ENCODE measurements at places on chromosomes 3 and 15.

GRCh38 chr3:11445883-11446282, 173.7 kb downstream of the ATG7 start:
- DNase-seq, result no peak

GRCh38 chr15:99181545-99181971, 67.8 kb downstream of the TTC23 start:
- no peak for DNase-seq

DNA sequence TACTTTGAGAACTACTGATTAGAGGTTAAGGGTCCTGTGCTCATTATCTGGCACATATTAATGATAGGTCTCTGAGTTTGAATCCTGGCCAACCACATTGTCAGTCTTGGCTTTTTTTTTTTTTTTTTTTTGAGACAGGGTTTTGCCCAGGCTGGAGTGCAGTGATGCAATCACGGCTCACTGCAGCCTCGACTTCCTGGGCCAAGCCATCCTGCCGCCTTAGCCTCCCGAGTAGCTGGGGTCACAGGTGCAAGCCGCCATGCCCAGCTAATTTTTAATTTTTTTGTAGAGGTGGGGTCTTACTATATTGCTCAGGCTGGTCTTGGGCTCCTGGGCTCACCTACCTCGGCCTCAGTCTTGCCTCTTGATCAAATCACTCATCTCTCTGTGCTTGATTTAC, 547 bp upstream of the PCCB start:
- no peak for DNase-seq

GRCh38 chr3:114669614-114670013, 375.8 kb downstream of the TIGIT start:
- no peak for DNase-seq

GRCh38 chr3:24608701-24609390, 114.2 kb upstream of the THRB start:
- no peak for DNase-seq

- DNase-seq, result no peak
Measured at GRCh38 chr15:46088486-46089445, 453.9 kb downstream of the SQOR start.

- no peak for DNase-seq
Measured at GRCh38 chr3:12267376-12268030, 21.4 kb upstream of the PPARG start.

DNA sequence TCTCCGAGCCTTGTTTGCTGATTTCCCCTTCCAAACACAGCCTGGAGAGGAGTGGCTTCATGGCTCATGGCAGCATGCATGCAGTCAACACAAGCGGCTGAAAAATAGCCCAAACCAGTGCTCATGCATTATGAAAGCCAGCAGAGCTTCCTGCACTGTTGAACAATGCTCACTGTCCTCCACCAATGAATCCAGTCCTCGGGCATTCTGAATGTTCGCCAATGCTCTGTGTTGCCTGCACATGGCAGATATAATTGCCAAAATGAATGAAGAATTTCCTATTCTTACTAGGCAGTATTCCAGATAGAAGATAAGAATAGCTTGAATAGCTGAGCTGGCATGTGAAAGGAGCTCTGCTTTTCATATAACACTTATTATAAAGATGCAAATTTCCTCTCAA, 252.7 kb downstream of the ROBO1 start:
- DNase-seq, result no peak

GRCh38 chr3:7469866-7470265, 609.0 kb downstream of the GRM7 start:
- no peak for DNase-seq

DNA sequence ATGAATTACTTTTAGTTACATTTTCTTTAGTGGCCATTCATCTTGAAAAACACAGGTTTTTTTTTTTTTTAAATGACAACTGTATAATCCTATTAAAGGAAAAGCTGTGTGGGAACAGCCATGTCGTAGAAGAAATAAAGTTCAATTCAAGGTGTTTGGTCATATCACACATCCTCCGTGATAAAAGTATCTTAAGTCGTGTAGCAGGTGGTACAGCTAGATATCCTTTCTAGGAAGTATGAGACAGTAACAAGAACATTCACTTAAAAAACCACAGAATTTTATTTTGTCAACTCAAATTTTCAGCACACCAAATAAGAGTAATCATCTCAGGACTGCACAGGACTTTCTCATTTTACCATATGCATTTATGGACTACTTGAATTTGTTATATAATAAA, 16.1 kb downstream of the ZDHHC23 start:
- no peak for DNase-seq

DNA sequence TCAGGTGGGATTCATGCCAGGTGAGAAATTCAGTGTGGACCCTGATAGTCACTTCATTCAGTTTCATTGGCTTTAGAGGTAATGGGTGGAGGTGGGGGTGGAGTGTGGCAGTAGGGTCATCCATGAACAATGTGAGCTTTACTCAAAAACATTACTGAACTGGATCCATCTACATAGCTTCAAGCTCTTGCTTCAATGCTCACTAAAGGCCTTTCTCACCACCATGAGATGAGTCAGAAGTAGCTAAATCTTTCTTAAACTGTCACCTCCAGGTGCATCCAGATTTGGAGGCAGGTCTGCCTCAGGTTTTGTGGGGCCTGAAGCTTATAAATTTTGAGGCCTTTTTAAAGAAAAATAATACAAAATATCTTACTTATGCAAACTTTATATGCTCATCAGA, 363.6 kb downstream of the CHST2 start:
- no peak for DNase-seq

- no peak for DNase-seq
Measured at GRCh38 chr3:11391174-11391879, 119.1 kb downstream of the ATG7 start.

- no peak for DNase-seq
Measured at GRCh38 chr3:10169000-10169496, 4.3 kb downstream of the IRAK2 start.

DNA sequence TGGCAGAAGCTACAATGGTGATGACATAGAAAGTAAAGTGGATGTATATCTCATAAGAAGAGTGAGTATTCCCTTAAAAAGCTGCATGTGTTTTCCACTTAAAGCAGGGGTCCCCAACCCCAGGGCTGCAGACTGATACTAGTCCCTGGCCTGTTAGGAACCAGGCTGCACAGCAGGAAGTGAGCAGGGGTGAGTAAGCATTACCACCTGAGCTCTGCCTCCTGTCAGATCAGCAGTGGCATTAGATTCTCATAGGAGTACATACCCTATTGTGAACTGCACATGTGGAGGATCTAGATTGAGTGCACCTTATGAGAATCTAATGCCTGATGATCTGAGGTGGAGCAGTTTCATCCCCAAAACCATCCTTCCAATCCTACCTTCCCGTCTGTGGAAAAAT, 126.1 kb upstream of the CMC1 start:
- no peak for DNase-seq

- no peak for DNase-seq
Measured at GRCh38 chr3:45942051-45942825, 1.0 kb upstream of the CXCR6 start.

DNA sequence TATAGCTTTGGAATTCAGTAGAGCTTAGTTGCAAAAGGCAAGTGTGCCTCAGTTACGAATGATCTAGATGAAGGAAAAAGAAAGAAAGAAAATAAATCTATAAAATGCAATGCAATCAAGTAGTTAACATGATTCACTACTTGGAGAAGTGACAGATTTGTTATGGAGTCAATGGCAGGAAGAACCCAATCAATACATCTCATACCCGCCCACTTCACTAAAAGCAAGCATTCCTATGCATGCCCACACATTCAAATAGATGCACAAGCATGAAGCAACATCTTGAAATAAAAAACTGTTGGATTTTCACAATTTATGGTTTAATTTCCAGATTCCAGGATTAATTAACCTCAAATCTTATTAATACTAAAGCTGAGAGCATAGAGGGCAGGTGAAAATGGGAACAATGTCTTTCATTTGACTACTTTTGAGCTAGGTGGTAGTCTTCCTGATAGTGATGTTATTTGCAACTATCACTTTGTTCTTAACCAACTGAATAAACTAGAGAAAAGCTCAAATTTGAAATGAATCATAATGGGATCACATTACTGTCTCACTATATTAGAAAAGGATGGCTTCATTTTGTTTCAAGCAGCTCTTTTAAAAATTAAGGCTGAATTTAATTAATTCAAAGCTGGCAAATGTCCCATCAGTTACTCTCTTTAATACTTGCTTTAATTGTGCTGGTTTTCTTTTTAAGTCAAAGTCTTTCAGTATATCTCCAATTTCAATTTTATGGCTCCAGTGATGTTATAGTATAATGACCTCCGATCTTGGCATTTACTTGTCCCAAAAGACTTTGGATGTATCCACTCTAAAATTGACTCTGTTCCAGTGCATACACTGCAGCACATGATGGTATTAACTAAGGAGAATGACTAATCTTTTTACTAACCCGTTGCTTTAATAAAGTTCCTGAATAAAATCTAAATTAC, 46.7 kb upstream of the CCDC50 start:
- DNase-seq, result no peak

- no peak for DNase-seq
Measured at GRCh38 chr3:101898752-101899169, 49.4 kb downstream of the NFKBIZ start.

GRCh38 chr15:79136434-79137046, 46.0 kb upstream of the RASGRF1 start:
- no peak for DNase-seq

DNA sequence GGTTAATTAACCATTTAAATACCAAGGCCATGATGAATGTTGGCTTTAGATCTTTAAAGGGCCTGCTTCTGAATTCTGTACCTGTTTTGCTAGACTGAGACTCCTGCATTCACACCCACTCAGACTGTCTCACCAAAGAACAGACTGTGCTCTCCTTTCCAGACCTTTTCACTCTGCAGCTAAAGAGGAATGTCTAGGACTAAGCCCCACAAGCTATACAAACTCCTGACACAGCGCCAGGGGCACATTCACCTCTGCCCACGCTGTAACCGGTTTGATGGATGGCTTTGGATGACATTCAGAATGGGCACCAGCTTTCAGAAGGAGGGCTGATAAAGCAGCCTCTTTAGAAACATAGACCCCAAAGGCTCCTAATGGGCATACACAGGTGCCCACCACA, 200.1 kb downstream of the KCNMB2 start:
- DNase-seq, result no peak

GRCh38 chr3:39398700-39399099, 7.8 kb upstream of the RPSA start:
- DNase-seq, result no peak

DNA sequence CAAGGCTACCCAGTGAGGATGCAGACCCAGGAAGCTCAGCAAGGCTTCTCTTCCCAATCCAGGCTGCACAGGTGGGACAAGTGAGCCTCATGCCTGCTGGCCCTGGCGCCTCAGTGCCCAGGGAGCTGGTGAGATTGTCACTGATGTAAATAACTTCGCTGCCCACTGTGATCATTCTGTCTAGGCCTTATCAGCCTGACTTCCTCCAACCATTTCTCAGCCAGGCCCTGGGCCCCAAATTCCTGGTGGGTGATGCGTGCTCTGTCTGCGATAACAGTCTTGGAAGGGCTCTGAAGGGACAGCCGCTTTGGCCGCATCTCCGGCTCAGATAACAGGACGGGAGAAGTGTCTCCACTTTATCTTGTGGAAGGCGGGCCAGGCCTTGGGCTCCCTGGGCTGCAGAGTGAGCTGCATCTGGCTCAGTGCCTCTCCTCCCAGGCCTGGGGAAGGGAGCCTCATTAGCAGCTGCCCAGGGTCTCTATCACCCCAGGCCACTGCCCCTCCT, 2.2 kb upstream of the FBLN2 start:
- DNase-seq, result no peak

DNA sequence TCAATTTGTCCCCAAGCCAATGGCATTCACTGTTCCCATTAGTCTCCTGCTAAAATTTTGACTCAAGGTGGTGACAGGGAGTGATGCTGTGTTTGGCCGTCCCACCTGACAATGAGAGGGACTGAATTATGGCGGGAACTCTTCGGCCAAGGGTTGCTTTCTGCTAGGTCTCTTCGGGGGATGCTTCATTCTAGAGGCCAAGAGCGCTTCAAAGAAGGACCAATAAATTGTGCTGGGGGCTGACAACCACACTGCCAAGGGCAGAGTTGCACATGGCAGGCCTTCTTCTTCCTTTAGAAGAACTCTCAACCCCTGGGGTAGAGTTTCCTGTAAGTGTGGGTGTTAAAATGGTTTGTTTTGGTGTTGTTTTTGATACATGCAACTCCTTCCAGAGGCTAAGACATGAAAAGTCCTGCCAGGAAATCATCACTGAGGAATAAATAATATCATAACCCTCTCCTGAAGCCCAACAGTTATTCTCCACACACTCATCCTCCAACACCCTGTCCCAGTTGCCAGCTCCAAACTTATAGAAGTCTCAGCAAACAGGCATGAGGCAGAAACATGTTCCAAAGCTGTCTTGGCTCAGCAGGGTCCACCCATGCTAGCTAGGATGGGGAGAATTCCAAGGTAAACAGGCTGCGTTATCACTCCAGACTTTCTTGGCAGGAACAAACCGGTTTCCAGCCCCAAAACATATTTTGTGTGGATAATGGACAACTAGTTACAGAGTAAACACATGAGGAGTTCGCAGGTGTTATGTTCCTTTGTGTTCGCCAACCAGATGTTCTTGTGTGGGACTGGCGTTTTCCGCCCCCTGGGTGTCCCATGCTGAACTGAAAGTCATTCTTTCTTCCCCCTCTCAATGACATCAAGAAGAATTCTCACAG, 396.7 kb upstream of the RGMA start:
- DNase-seq, result no peak

- no peak for DNase-seq
Measured at GRCh38 chr15:101244889-101245668, 6.8 kb downstream of the CHSY1 start.

DNA sequence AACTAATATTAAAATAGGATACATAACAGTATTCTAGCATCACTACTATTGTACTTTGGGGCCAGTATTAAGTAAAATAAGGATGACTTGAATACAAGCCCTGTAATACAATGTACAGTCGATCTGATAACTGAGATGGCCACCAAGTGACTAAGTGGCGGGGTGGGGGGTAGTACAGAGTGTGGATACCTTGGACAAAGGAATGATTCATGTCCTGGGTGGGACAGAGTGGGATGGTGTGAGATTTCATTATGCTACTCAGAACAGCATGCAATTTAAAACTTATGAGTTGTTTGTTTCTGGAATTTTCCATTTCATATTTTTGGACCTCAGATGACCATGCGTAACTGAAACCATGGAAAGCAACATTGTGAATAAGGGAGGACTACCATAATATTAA, 46.0 kb downstream of the SLC7A14 start:
- no peak for DNase-seq
